CD4-positive, alpha-beta T cell treated with Interleukin-12 subunit alpha and Interleukin-12 subunit beta, for 1 hour (primary cell): ENCODE measurements at places on chromosomes 13 and 19.
A peak's percentile ranks its signal among the peaks of the same experiment; 100 is the strongest.

- no peak for DNase-seq
Observed at GRCh38 chr19:8926341-8926740, 83.9 kb downstream of the MUC16 start.

DNA sequence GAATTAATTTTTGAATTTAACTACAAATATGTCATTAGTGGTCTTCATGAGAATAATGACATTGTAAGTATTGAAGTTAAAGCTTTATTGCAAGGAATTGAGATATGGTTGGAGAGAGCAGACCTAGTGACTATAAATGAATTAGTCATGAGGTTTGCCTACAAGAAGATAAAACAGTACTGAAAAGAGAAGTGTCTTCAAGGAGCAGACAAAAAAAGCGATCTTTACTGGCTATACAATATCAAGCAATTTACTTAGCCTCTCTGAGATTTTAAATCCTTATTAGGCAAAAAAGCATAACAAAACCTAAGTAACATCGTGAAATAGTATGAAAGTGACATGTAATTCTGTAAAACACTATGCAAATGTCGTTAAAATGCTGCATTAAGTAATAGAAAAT, 435.1 kb upstream of the PCDH20 start:
- no peak for DNase-seq

DNA sequence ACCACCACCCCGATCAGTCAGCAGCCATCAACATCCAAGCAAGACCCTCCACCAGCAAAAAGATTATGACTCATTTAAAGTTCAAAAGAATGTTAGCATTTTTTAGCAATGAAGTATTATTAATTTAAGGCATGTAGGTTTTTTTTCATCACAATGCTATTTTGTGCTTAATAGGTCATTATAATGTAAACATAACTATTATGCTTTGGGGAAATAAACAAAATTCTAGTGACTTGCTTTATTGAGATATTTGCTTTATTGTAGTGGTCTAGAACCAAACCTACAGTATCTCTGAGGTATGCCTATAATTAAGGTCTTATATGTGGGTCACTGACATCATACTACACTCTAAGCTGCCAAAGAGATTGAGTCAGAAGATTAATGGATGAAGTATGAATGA, 20.0 kb downstream of the KLF12 start:
- DNase-seq, result no peak

DNA sequence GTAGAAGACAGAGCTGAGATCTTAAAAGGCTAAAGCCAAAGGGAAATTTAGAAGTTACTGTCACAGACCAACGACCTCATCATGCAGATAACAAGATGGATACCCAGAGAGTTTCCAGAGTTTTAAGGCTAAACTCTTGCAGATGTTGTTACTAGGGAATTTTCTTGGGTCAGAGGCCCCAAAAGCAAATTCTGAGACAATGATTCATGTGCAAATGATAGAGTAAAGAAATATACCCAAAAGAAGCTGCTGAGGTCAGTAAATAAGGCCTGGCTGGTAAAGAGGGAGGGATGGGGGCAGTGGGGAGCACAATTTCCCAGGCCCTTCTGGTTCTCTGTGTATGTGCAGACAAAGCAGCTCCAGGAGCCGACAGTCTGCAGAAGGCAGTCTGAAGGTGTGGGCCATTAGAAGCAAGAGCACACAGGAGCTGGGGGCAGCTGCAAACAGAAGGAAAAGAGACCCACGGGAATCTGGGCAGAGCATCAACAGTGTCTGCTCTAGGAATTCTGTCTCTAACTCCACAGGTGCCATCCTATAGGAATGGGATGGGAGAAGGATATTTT, 330.8 kb downstream of the TBC1D4 start:
- no peak for DNase-seq

DNA sequence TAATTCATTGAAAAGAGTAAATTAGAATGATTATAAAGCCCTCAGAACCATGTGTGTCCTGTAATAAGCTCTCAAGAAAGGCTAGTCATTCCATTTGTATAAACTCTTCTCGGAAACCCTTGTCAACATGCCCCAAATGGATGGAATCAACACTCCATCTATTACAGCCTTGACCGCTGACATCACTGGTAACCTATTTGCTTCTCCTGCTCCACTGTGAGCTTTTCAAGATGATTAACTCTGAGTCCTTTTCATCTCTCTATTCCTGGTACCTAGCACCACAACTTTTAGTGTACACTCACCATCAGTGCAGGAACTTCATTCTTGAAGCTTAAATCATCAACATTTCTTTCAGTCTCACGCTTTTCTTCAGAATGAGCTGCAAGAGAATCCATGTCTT, 612.0 kb downstream of the DCT start:
- no peak for DNase-seq

GRCh38 chr19:15869109-15869555, 28.7 kb downstream of the CYP4F2 start:
- peak; percentile 50 for DNase-seq

- DNase-seq, result no peak
Observed at GRCh38 chr19:3189702-3190469, 4.2 kb downstream of the NCLN start.

DNA sequence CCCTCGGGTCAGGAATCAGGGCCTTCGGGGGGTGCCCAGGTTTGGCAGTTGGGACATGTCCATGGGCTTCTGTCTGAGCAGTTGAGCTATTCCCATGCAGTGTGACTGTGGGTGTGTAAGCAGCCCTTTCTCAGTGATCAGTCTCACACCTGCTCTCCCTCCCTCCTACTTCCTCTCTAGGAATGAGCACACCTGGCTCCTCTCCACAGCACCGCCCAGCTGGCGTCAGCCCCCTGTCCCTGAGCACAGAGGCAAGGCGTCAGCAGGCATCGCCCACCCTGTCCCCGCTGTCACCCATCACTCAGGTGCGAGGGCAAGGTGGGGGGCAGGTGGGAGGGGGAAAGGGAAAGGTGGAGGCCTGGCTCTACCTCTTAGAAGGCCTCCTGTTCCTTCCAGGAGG, 25.9 kb downstream of the COMP start:
- no peak for DNase-seq

DNA sequence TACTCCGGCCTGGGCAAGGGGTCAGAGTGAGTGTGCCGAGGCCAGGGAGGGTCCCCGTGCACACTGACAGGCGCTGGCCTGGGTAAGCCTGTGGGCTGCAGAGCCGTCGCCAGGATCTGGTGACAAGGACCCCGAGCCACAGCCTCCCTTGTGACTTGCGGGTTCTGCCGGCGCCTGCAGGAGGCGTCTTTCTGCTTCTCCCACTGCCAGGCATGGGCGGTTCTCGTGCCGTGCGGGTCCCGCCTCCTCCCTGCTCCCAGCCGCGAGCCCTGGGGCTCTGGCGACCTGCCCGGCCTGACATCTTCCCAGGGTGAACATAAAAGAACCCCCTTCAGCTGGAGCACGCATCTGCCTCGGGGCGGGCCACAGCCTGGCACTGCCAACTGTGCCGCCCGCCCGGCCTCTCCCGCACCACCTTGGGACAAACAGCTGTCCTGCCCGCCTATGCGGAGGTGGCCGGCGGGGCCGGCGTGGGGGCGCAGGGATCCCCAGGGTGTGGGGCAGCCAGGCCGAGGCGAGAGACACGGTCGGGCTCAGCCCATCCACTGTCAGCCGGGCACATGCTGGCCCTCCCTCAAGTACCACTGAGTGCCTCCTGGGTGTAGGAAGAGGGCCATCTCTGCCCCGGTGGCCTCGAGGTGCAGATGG, 1.5 kb upstream of the HCN2 start:
- peak; percentile 74 for DNase-seq

DNA sequence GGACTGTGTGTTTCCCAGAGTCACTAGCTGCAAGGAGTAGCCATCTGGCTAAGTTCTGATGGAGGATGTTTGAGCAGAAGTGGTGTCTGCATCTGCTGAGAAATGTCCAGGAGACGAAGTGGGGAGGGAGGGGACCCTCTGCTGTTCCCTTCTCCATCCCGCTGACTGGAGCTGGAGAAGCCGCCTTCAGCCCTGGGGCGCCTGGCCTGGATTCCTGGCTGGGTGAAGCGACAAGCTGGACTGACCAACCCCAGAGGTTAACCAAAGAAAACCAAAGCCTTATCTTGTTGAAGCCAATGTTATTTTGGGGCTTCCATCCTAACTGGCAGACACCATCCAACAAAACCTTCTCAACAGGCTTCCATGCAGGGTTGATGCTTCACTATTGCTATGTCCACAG, 67.6 kb downstream of the SLC7A1 start:
- no peak for DNase-seq

DNA sequence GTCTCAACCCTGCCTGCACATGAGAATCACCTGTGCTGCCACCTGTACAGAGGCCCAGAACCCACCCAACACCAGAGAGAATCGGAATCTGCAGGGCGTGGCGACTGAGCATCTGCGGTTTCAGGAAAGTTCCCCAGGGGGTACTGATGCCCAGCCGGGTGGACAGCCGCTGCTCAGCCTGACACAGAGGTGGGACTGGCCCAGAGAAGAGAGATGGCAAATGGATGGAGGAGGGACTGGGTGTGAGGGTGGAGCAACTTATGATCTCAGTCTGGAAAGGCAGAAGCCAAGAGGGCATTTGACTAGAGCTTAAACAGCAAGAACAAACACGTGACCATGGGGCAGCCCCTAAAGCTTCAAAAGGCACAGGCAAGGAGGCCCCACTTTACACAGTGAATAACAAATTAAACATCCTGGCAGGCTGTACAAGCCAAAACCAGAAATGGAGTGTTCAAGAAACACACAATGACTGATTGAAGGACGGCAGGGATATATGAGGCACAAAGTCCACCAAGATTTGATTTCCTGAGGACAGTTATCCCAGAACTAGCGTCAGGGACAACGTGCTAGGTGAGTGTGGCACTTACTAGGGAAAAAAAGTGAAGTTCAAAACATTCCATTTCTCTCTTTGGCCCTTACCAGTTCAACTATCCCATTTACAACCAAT, 3.1 kb downstream of the RANBP3 start:
- peak; percentile 46 for DNase-seq
